A549 treated with dexamethasone at 1 μM for 4 hours (cell line): ENCODE measurements at places on chromosomes 12 and 14. TPM values are rescaled to one million over a fixed set of nuclear protein-coding genes. Genes with fewer than 3 reads are reported as not detected.

Gene SLC6A13
- total RNA-seq: 0.16 to 0.47 TPM (median 0.24 TPM) in 5 replicates

Gene BBS10
- 4.3 to 6.1 TPM (median 5.2 TPM) in 5 replicates for total RNA-seq

Gene SETD1B
- 7.2 to 16.5 TPM (median 14.5 TPM) in 5 replicates for total RNA-seq

Gene PMEL
- total RNA-seq: 0.53 to 1.1 TPM (median 0.67 TPM) in 5 replicates

Gene CLEC4C
- total RNA-seq: not detected in 5 replicates

Gene KRT71
- 0.06 TPM in 1 of 5 replicates, not detected in the others for total RNA-seq

Gene MMP19
- 0.29 to 0.45 TPM (median 0.32 TPM) in 5 replicates for total RNA-seq

Gene RPS6KL1
- total RNA-seq: 0.17 to 0.56 TPM (median 0.41 TPM) in 5 replicates

Gene VWF
- total RNA-seq: 0.03 to 0.31 TPM (median 0.24 TPM) in 5 replicates

Gene LBHD2
- 0.12 to 0.22 TPM (median 0.20 TPM) in 3 of 5 replicates, not detected in the others for total RNA-seq

Gene RITA1
- 23.2 to 33.1 TPM (median 32.7 TPM) in 5 replicates for total RNA-seq

Gene DTX1
- 0.26 to 0.66 TPM (median 0.48 TPM) in 5 replicates for total RNA-seq

Gene IKBIP
- 65.6 to 68.3 TPM (median 66.8 TPM) in 5 replicates for total RNA-seq

Gene RIPK3
- total RNA-seq: 0.09 TPM in 1 of 5 replicates, not detected in the others

Gene SLC35E3
- 10.9 to 16.7 TPM (median 14.9 TPM) in 5 replicates for total RNA-seq

Gene BEGAIN
- total RNA-seq: 4.4 to 8.2 TPM (median 6.1 TPM) in 5 replicates

Gene OR6J1
- total RNA-seq: not detected in 5 replicates

Gene NFKBIA
- total RNA-seq: 186 to 274 TPM (median 252 TPM) in 5 replicates

Gene FRMD6
- 26.3 to 42.4 TPM (median 35.5 TPM) in 5 replicates for total RNA-seq

Gene TEX52
- not detected in 5 replicates for total RNA-seq

Gene TMEM132C
- not detected in 5 replicates for total RNA-seq

Gene TGFB3
- total RNA-seq: 0.54 to 0.90 TPM (median 0.75 TPM) in 5 replicates

Gene PLEK2
- total RNA-seq: 15.0 to 25.3 TPM (median 16.8 TPM) in 5 replicates

Gene MAP1LC3B2
- 0.81 to 1.3 TPM (median 1.1 TPM) in 5 replicates for total RNA-seq

Gene FAIM2
- total RNA-seq: not detected in 5 replicates

Gene TAS2R30
- not detected in 5 replicates for total RNA-seq

Gene FAM181A
- total RNA-seq: not detected in 5 replicates

Gene ITPK1
- 48.4 to 66.8 TPM (median 65.1 TPM) in 5 replicates for total RNA-seq

Gene NR1H4
- 0.04 to 0.06 TPM (median 0.05 TPM) in 4 of 5 replicates, not detected in the other for total RNA-seq

Gene TAS2R14
- total RNA-seq: 0.28 to 0.62 TPM (median 0.55 TPM) in 5 replicates

Gene DIO3
- 0.07 to 0.13 TPM (median 0.08 TPM) in 4 of 5 replicates, not detected in the other for total RNA-seq

Gene HCFC2
- total RNA-seq: 4.2 to 6.3 TPM (median 6.0 TPM) in 5 replicates

Gene PPP1R36
- total RNA-seq: 0.06 to 0.40 TPM (median 0.24 TPM) in 5 replicates

Gene NGB
- total RNA-seq: 0.05 TPM in 1 of 5 replicates, not detected in the others

Gene IL31
- not detected in 5 replicates for total RNA-seq

Gene PLD4
- total RNA-seq: 0.02 to 0.23 TPM in 2 of 5 replicates, not detected in the others

Gene ADGRD1
- total RNA-seq: 0.40 to 0.56 TPM (median 0.55 TPM) in 5 replicates

Gene ZNF140
- total RNA-seq: 7.6 to 9.6 TPM (median 9.1 TPM) in 5 replicates

Gene PIWIL1
- total RNA-seq: not detected in 5 replicates

Gene KRT3
- 0.05 to 0.06 TPM (median 0.05 TPM) in 3 of 5 replicates, not detected in the others for total RNA-seq

Gene POTEG
- not detected in 5 replicates for total RNA-seq

Gene BLOC1S1
- 120 to 133 TPM (median 131 TPM) in 5 replicates for total RNA-seq

Gene OR2AP1
- not detected in 5 replicates for total RNA-seq

Gene BICDL1
- total RNA-seq: 2.6 to 5.1 TPM (median 4.5 TPM) in 5 replicates

Gene INSM2
- total RNA-seq: 0.02 to 0.05 TPM (median 0.04 TPM) in 5 replicates

Gene KMT2D
- total RNA-seq: 30.0 to 46.2 TPM (median 40.4 TPM) in 5 replicates

Gene PTPN6
- total RNA-seq: 6.6 to 14.6 TPM (median 11.5 TPM) in 5 replicates

Gene HPD
- 1.4 to 2.7 TPM (median 2.2 TPM) in 5 replicates for total RNA-seq

Gene AQP6
- total RNA-seq: 0.02 to 0.07 TPM (median 0.04 TPM) in 3 of 5 replicates, not detected in the others

Gene CLEC14A
- not detected in 5 replicates for total RNA-seq

Gene PRH2
- 0.26 to 0.27 TPM in 2 of 5 replicates, not detected in the others for total RNA-seq

Gene CACNA2D4
- total RNA-seq: 0.10 TPM in 1 of 5 replicates, not detected in the others

Gene SYNDIG1L
- not detected in 5 replicates for total RNA-seq

Gene TAS2R20
- 0.06 to 0.12 TPM (median 0.11 TPM) in 3 of 5 replicates, not detected in the others for total RNA-seq

Gene CHGA
- 1.4 to 3.0 TPM (median 1.6 TPM) in 5 replicates for total RNA-seq

Gene ULK1
- total RNA-seq: 13.9 to 28.7 TPM (median 27.1 TPM) in 5 replicates
